ENCODE measurements at places on chromosomes 13 and 19.

- DNase-seq = no peak
Observed at GRCh38 chr13:111914241-111915103, 152.5 kb upstream of the SOX1 start.

- DNase-seq = no peak
Observed at GRCh38 chr19:50312967-50313811, 16.0 kb downstream of the KCNC3 start.

DNA sequence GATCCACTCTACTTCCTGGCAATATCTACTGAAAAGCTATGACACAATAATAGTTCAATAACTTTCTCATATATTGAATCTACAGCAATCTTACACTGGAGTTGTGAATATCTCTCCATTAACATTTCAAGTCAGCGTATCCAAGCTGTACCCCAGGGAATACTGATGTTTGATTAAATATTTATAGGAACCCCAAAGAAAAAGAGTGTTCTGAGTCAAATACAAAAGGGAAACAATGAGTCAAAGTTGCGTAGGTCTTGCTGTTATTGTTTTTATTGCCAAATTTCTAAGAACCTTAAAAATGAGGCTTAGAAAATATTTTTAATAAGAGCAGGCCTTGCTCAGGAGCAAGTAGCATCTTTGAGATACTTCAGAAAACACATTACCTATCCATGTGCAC is 415.5 kb downstream of the FGF14 start:
- DNase-seq = no peak

DNA sequence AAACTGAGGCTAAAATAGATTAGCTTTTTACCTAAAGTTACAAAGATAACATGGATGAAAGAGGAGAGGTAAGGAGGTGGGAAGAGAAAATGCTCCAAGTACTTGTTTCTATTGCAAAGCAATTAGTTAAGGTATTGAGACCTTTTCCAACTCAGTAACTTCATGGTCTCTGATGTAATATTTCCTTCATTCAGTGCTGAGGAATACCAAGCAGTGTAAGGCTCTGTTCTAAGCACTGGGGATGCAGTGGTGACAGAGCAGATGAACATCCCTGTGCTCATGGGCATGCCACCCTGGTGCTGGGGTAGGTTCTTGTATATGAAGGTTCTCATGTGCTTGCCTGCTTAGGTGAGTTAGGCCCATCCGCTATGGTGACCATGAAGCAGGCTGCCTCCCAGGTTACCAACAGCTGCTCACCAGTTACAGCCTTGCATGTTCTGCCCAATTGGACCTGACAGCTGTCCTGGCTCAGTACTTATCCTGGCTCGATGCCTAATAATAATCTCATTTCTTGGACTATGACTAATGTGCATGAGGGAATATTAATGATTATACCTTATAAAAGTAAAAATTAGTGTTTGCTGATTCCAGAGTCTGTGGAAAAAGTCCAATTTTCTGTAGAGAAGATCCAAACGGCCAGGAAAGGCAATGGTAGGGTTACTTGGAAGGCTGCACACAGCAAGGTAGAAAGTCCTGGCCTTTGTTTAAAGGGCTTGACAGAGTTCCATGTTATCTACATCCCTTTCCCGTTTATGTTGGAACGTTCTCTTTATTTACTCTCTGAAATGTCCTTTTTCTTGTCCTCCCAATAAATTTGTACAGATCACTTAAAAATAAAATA is 48.3 kb downstream of the LATS2 start:
- no peak for DNase-seq

GRCh38 chr19:18842166-18842565 is 10.4 kb downstream of the UPF1 start:
- no peak for DNase-seq

GRCh38 chr13:49240017-49240416 is 7.7 kb upstream of the CDADC1 start:
- DNase-seq = peak; percentile 63

- no peak for DNase-seq
Observed at GRCh38 chr13:100503622-100504021, 85.0 kb downstream of the GGACT start.

DNA sequence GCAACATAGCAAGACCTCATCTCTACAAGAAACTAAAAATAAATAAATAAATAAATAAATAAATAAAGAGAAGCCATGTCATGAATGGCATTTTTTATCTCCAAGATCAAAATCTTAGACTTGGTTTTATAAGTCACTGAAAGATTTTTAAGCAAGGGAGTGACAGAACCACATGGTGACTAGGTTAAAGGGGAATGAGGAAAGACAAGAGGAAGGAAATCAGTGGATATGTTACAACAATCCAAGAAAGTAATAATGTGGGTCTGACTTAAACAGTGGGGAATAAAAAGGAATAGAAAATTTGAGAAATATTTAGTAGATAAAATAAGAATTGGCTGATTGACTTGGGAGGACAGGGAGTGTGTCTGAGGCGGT is 18.8 kb upstream of the MED4 start:
- no peak for DNase-seq

DNA sequence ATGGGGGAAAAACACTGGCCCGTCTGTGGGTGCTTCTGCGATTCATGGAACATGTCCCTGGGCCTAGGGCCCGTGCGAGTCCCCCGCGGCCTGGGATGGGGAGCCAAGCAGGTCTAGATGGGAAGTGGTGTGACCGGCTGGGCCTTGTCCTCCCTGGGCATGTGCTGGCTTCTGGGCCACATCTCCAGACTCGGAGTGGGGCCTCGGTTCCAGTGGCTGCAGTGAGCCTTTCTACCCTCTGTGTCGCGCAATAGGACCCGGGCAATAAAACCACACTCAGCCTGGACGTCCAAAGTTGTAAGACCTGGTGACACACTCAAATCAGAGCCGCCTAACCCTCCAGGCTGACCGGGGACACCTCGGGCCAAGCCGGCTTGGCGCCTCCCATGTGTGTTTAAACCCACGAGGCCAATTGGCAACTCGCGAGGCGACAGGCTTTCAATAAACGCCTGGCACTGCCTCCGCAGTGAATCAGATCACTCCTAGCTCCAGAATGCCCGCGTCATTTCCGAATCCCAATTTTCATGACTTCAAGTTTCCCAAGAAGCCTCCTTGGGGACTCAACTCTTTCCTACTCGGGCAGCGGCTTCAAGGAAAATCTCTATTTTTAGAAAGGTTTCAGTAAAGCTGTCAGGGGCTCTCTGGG is 57.3 kb downstream of the KLF2 start:
- no peak for DNase-seq

DNA sequence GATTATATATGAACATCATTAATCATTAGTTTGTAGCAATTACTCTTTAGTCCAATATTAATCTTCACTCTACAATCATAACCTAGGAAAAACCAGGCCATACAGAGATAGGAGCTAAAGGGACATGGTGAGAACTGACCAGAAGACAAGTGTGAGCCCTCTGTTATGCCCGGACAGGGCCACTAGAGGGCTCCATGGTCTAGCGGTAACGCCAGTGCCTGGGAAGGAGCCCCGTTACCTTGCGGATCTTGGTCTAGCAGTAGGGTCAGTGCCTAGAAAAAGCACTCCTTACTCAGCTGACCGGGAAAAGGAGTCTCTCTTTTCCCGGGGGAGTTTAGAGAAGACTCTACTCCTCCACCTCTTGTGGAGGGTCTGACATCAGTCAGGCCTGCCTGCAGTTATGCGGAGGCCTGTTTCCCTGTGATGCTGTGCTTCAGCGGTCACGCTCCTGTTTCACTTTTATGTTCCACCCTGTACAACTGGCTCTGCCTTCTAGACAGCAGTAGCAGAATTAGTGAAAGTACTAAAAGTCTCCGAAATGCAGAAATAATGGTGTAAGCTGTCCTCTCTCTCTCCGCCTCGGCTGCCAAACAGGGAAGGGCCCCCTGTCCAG is 13.8 kb downstream of the OR7D4 start:
- peak; percentile 73 for DNase-seq

DNA sequence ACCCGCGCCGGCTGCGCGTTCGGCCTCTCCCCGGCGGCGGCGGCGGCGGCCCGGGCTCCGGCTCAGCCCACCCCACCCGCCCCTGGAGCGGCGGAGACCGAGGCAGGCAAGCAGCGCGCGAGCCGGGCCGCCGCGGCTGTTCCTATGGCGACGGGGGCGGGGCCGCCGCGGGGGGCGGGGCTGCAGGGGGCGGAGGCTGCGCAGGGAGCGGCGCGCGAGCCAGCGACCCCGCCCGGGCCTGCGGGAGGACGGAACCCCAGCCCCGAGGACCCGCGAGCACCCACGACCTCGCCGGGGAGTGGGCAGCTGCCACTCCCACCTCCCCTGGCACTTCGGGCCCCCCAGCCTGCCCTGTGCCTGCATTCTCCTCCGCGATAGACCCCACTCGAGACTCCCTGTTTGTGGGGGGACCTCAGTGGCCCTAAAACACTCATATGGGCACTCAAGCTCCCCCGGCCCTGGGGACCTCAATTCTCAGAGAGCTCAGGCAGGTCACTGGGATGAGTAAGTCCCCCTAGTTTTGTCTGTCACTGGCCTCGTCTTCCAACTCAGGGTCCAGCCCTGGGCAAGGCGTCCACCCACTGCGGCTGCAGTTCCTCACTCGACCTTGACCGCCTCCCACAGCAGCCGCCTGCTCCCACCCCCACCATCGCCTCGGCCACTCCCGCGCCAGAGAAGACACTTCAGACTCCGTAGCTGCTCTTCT is at the start of gene CTXN1:
Gene CTXN1 (minus strand): TSS at position 115 of the 706 bp plus-strand sequence. CDS start 597 bp downstream, outside the sequence.
- DNase-seq = peak; percentile 84

DNA sequence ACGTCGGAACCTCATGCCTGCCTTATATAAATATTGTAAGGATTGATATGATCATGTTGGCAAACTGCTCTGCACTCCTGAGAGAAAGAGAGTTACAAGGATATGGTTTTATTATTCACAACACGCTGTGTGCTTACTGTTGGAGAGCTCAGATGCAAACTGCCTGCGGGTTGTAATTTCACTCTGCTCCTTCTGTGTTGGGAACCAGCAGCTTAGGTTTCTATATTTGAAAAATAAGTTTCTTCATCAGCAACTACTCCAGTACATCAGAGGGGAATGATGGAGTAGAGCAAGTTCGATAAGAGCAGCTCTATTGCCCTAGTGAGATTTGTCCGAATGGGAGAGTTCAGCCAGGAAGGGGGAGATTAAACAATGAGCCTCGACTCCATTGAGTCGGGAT is 106.9 kb upstream of the UBL3 start:
- no peak for DNase-seq

GRCh38 chr13:77969299-77969698 is 50.7 kb upstream of the EDNRB start:
- DNase-seq = no peak

DNA sequence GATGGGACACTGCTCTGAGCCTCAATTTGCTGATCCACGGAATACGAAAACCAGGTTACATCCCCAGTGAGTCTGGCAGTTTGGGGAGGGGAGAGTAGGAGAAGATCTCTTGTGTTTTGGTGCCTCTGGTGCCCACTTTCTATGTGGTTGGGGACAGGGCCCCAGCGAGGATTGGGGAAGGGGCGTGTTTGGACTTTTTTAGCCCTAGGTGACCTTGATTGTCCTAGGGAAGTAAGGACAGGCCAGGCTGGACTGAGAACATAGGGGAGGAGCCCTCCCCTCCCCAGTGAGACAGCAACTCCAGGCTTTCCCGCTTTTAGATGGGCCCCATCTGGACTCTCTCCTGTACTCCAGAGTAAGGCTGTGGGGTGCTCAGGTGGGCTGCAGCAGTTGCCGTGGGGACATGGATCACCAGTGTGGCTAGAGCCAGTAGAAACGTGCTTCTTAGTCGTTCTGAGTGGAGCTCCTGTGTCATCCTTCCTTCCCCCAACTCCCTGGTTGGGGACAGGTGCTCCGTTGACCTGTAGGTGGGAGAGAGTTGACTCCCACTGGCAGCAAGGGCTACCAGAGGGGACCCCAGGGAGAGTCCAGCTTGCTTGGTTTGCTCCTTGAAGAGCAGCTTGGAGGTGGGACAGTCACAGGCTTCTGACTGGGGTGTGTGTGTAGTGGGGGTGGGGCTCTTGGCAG is 4.3 kb downstream of the EGLN2 start:
- DNase-seq = no peak

GRCh38 chr13:111898956-111899713 is 167.8 kb upstream of the SOX1 start:
- DNase-seq = peak; percentile 11

- no peak for DNase-seq
Observed at GRCh38 chr19:49624967-49625910, 14.7 kb downstream of the RRAS start.

- DNase-seq = no peak
Observed at GRCh38 chr13:46137627-46138317, 32.9 kb upstream of the CPB2 start.

DNA sequence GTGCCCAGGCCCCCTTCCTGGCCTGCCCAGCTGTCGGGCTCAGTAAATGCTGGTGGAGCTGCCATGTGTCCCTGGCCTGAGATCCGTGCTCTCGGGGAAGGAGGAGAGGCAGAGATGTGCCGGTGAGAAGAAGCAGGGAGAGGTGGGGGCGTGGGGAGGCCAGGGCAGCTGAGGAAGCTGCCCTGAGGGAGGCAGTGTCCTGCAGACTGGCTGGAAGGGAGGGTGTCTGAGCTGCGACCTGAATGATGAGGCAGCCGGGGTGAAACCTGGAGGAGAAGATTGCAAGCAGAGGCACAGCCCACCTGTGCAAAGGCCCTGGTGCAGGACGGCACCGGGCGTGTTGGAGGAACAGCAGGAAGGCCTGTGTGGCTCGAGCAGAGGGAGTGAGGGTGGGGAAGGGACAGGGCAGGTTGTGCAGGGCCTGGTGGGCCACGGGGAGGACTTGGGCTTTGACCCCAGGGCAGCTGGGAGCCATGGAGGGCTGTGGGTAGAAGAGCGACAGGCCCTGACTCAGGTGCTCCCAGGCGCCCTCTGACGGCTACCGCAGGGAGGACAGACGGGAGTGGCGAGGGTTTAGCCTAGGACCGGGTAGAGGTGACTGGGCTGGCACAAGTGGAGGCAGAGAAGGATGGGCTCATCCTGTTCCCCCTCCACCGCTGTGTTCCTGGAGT is 14.0 kb upstream of the CELF5 start:
- peak; percentile 80 for DNase-seq

GRCh38 chr19:41535029-41535622 is 40.8 kb upstream of the CEACAM21 start:
- no peak for DNase-seq

DNA sequence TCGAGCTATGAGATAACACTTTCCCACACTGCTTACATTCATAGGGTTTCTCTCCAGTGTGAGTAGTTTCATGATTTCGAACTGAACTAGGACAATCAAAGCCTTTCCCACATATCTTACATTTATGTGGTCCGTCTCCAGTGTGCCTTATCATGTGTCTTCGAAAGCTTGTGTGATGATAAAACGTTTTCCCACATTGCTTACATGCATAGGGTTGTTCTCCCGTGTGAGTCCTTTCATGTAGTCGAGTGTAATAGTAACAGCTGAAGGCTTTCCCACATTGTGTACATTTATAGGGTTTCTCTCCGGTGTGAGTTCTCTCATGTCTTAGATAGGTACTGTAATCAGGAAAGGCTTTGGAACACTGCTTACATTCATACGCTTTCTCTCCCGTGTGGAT is 16.3 kb downstream of the ZNF823 start:
- no peak for DNase-seq

DNA sequence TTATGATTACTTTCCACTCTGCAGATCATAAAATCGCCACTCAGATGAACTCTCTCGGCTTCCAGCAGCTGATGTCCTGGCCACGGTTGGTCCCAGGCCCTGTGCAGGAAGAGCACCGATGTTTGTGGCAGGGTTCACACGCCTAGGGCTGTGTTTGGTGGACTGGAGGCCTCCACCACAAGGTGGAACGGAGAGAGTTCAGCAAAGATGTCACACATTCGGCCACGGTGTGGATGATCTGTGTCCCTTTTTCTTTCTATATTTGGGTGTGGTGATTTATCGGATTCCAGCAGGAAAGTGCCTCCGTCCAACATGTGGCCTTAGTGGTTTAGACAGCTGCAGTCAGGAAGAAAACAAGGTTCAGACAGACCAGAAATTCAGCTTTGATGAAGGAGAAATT is 521 bp upstream of the SHISA2 start:
- no peak for DNase-seq

GRCh38 chr13:21688056-21688455 is 17.2 kb downstream of the FGF9 start:
- DNase-seq = no peak
